Right renal cortex interstitium (tissue), 3 donors: ENCODE measurements at places on chromosomes 4 and X.

DNA sequence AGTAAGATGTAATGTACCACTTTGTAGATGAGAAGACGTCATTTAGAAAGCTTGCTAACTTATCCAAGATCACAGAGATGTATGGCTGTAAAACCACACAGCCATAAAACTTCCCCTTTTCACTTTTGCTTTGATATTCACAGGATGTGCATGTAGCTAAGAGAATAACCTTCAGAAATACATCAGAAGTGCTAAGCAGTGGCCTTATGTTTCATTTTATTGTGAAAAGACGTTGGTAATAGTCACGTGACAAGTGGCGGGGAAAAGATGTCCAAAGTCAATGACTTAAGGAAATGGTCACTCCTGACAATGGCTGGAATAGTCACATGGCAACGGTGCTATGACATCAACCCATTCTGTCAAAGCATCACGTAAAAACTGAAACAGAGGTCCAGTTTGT, 12.9 kb upstream of the WDR17 start:
- no peak for DNase-seq

- DNase-seq: no peak
These were observed 14.8 kb downstream of the ARHGEF6 start for GRCh38 chrX:136765821-136766356.

GRCh38 chr4:94571298-94571697, 119.6 kb downstream of the PDLIM5 start:
- DNase-seq: no peak

- no peak for DNase-seq
These were observed 84.2 kb downstream of the DKK2 start for GRCh38 chr4:106951891-106952290.

- peak; percentile 52 for DNase-seq
These were observed 42.2 kb upstream of the CXCL8 start for GRCh38 chr4:73698217-73698616.

- DNase-seq: no peak
These were observed 894 bp upstream of the SH3RF1 start for GRCh38 chr4:169271692-169272007.

- DNase-seq: no peak
These were observed 618 bp downstream of the BEND4 start for GRCh38 chr4:42151568-42152506.

GRCh38 chr4:45229206-45229605, 502.9 kb upstream of the GNPDA2 start:
- DNase-seq: no peak

DNA sequence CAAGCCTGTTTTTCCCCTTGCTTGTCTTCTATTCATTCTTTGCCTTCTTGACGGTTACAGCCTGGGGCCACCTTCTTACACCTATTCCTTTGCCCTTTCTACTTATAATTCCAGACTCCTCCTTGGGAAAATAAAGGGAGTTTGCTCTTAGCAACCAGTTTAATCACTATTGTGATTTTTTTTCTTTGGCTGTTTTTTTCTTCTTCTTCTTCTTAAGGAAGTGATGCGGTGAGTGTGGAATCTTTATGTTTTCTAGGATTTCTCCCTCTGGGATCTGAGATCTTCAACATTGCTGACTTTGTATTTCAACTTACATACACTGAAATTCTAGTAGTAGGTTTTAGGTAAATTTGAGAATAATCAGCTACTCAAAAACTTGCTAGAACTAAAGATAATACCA, 1.1 kb upstream of the KLHL13 start:
- no peak for DNase-seq

- DNase-seq: no peak
These were observed 10.2 kb downstream of the CC2D2A start for GRCh38 chr4:15479913-15480185.

- DNase-seq: no peak
These were observed 243.8 kb downstream of the PPP3CA start for GRCh38 chr4:101103381-101104142.

GRCh38 chrX:39514801-39515200, 583.0 kb downstream of the BCOR start:
- no peak for DNase-seq

- no peak for DNase-seq
These were observed 269.3 kb downstream of the GPM6A start for GRCh38 chr4:175542786-175543185.

- no peak for DNase-seq
These were observed 7.2 kb downstream of the IL15 start for GRCh38 chr4:141643557-141643956.

GRCh38 chr4:141036786-141037185, 96.5 kb downstream of the RNF150 start:
- no peak for DNase-seq

DNA sequence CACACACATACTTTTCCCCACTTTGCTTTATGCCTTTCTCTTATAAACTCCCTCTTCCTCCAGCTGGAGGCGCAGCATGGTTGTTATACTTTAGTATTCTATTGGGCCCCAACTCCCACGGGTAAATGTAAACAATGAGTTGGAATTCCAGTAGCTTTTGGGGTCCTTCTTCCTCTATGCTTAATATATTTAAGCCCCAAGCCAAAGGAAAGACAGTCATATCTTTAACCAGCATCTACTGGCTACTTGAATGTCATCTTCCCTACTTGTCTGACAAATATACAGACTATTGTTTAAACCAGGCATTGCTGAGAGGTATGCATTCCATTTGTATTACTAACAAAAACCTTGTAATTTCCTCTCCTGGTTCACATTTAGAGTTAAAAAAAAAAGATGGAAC, 72.9 kb downstream of the WDR19 start:
- no peak for DNase-seq

- no peak for DNase-seq
These were observed 35.7 kb upstream of the FAM241A start for GRCh38 chr4:112109360-112110058.

GRCh38 chrX:44747969-44748368, 95.9 kb upstream of the DUSP21 start:
- DNase-seq: no peak

DNA sequence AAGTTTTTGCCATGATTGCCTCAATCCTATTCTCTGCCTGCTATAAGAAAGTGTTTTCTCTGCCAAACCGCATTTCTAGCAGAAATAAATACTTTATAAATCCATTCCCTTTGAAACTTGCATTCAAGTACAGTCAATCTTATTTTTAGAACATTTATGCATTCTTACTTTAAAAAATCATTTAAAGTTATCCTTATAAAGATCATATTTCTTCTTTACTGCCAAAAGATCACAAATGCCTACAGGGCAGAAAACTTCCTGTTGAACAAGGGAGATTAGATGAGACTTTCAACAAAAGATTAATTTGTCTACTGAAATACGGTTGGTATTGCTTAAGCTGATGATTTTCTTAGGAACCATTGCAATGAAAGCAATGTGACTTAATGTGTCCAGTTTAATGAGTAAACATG, 207.2 kb upstream of the SLIT2 start:
- no peak for DNase-seq
